ENCODE measurements at places on chromosomes 6 and 20.

DNA sequence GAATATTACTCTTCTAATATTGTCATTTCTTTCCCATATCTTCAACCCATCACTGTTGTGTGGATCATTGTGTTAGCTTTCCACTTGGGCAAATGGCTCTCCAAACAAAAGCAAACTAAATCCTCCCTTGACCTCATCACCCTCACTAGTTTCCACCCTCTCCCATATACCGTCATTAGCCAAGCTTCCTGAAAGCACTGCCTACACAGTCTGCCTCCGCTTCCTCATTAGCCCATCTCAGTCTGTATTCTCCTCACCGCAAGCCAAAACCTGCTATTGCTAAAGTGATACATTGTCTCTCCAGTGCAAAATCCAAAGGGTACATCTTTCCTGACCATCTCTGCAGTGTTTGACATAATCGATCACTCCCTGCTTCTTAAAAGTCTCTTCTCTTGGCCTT, 212.6 kb downstream of the CLIC5 start:
- no peak for DNase-seq

DNA sequence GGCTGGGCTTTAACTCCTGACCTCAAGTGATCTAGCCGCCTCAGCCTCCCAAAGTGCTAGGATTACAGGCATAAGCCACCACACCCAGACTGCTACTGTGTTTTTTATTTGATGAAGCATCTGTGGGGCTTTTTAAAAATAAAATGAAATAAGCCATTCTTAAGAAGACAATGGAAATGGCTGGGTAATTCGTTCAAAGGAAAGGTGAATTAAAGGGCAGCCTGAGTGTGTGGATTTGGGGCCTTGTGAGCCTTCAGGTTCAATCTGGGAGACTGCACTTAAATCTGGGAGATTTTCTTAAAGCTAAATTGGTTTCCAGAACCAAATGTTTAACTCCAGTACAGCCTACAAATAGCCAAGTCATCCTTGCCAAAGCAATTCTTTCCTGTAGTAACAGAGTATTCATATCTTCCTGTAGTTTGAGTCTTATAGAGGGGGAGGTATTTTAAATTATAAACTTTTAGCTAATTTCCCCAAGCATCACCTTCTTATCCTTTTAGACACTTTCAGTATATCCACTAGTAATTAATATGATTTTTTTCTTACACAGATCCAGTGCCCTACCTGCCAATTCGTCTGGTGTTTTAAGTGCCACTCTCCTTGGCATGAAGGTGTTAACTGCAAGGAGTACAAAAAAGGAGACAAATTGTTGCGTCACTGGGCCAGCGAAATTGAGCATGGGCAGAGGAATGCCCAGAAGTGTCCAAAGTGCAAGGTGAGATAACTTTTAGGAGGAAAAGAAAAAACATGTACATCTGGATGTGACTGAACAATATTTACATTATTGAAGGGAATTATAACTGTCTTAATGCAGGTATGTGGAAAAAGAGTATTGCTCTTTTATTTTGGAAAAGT, 95.4 kb downstream of the RNF217 start:
- DNase-seq: no peak

- DNase-seq: no peak
Observed at GRCh38 chr20:34771680-34772081, 53.8 kb downstream of the NCOA6 start.

GRCh38 chr6:130296854-130297253, 69.0 kb upstream of the TMEM200A start:
- no peak for DNase-seq

DNA sequence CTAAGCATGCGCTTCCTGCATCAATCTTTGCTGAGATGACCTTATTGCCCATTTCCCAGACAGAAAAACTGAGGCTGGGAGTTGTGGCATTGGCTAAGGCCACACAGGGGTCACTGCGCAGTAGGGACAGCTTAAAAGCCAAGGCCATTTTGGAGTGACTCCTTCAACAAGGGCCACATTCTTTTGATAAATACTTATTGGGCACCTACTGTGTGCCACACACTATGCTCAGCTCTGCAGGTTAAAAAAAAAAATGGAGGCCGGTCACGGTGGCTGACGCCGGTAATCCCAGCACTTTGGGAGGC, 108.6 kb downstream of the CEBPB start:
- DNase-seq: no peak

GRCh38 chr20:49704932-49705336, 8.7 kb downstream of the B4GALT5 start:
- DNase-seq: no peak

GRCh38 chr20:23125159-23125558, 39.0 kb upstream of the CD93 start:
- DNase-seq: no peak

- DNase-seq: no peak
Observed at GRCh38 chr20:45008521-45009049, 42.3 kb downstream of the STK4 start.

- DNase-seq: no peak
Observed at GRCh38 chr6:11855743-11856142, 77.1 kb upstream of the ADTRP start.

GRCh38 chr6:139625081-139625939, 250.9 kb upstream of the CITED2 start:
- DNase-seq: no peak

- no peak for DNase-seq
Observed at GRCh38 chr6:5898102-5898501, 108.6 kb downstream of the NRN1 start.

- no peak for DNase-seq
Observed at GRCh38 chr6:156783958-156784357, 6.8 kb downstream of the ARID1B start.

GRCh38 chr6:104301951-104302350, 557.8 kb downstream of the HACE1 start:
- DNase-seq: no peak

DNA sequence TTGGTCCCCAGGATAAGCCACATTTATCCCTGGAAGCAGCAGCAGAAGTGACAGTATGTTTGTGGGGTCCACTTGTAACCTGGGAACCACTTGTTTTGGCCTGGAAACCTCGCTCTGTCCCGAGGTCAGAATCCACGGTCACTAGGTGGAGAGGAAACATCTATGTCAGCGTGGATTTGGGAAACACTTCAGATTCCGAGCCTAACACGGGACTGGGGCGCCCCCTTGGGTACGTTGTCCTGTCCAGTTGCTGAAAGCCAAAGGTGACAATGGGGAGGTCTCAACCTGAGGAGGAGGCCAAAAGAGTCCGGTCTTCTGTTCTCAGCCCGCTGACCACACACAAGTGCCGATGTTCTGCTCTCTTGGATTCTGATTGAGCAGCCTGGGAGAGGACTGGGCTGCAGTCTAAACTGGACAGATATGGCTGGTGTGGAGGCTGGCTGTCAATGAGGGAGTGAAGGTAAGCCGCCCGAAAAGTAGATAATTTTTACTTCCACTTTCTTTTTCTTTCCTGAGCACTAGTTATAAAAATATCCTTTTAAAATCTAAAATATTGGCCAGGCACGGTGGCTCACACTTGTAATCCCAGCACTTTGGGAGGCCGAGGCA, 4.9 kb upstream of the ZFP57 start:
- no peak for DNase-seq

GRCh38 chr6:43644940-43645612, at the start of gene RSPH9:
Gene RSPH9 (plus strand): TSS chr6:43645036. CDS start chr6:43645099, 63 bp downstream.
- peak; percentile 38 for DNase-seq

DNA sequence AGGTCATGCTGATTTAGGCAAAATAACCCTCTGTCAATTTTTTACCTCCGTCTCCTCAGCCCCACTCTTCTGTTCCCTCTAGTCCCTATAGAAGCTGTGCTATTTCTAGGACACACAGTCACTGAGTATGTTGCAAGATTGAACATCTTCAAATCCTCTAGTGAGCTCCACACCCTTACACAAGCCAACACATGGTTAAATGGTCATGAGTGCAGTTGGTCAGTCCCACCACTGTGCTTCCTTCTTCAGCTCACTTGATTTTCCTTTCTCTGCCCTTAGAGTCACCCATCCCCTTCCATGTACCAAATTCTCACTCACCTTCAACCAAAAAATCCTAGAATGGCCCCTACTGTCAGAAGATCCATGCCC, 48.2 kb upstream of the F13A1 start:
- no peak for DNase-seq

DNA sequence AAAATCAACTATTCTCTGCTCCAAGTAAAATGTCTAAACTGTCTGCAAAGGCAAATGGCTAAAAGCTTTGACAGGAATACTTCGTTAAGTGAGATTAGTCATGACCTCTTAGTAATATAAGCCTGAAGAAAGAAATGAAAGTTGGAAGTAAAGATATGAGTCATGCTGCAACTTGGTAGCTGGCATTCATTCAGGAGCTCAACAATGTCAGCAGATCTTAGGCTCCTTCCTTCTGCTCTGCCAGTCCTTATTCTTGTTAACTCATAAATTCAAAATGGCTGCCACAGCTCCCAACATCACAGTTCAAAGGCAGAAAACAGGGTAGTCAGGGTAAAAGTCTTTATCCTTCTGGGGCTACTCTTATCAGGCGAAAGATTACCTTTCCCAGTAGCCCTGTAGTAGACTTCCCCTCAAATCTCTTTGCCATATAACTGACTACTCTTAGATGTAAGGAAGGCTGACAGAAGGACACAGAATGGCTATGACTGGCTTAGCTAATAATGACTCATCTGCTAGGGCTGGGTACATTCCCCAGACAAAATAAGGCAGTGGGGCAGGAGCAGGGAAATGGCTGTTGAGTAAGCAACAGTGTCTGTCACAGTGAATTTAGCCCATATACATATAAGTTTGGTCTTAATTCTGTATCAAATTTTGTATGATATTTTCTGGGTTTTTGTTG, 24.4 kb upstream of the C6orf62 start:
- no peak for DNase-seq

DNA sequence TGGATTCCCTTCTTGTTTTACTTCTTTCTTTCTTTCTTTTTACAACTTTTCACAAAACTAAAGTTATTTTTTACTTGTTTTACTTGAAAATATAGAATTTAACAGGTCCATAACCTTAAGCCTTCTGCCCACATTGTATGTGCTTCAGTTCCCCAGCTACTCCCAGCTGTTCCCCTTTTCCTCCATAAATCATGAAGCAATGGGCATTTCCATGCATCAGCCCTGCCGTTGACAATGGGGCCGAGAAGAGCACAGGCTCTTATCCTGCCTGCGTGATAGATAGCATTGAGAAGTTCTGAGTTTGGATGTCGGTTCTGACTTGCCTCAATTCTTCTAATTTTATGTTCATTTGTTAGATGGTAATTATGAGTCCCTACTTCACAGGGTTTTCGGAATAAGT, 583.8 kb downstream of the CDH26 start:
- no peak for DNase-seq

GRCh38 chr20:6702144-6702543, 65.3 kb upstream of the BMP2 start:
- no peak for DNase-seq

- no peak for DNase-seq
Observed at GRCh38 chr6:35161776-35162607, 20.9 kb upstream of the TCP11 start.

DNA sequence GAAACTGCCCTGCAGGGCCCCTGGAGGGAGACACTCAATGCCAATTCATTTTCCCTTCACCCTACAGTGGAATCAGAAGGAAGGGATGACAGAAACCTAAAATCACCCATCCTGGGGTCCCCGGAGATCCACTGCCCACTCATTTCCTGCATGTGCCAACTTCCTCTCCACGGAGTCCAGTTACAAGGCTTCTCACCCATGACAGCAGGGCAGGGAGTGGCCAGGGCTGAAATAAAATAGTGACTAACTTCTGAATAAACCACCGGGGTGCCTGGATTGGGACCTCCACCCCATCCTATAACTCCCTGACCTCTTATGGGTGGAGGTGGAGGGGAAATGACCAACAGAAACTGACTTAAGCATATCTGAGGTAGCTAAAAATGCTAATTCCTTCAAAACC, 362.3 kb downstream of the MAFB start:
- no peak for DNase-seq

DNA sequence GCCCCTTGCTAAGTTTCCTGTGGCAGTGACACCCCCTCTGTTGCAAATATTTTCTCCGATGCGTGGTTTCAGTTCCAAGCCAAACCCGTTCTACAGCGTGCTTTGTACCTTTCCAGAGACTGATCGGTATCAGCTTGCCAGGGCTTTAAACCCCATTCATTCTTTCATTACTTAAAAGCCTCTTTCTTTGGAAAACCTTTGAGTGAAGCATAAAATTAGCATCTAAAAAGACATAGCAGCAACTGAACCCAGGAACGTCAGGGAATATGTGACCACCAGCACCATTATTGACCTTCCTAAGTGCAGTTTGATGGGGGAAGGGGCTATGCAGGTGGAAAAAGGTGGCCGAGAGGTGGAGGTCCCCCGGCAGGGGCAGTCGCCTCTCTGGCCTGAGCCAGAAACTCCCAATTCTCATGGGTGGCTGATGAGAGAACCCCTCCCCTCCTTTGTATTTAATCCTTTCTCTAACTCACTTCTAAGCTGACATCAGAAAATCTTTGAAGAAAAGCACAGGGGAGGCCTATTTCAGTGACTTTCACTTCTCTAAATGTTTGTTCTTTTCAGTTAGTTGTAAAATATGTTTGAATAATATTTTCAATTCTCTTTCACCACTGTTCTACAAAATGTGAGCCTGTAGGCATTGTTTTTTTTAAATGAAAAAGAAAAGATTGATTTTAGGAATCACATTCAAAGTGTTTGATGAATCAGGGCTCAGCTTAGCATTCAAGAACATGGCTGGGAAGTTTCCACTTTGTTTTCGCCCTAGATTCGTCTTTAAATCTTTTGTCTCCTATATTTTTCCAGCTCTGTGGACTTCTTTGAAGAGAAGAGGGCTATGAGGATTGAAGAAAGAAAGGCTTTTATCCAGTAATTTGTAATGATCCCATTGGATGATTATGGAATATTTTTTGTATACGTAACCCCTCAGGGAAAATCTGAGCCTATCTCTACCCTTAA, 89.2 kb downstream of the RSPH3 start:
- no peak for DNase-seq

DNA sequence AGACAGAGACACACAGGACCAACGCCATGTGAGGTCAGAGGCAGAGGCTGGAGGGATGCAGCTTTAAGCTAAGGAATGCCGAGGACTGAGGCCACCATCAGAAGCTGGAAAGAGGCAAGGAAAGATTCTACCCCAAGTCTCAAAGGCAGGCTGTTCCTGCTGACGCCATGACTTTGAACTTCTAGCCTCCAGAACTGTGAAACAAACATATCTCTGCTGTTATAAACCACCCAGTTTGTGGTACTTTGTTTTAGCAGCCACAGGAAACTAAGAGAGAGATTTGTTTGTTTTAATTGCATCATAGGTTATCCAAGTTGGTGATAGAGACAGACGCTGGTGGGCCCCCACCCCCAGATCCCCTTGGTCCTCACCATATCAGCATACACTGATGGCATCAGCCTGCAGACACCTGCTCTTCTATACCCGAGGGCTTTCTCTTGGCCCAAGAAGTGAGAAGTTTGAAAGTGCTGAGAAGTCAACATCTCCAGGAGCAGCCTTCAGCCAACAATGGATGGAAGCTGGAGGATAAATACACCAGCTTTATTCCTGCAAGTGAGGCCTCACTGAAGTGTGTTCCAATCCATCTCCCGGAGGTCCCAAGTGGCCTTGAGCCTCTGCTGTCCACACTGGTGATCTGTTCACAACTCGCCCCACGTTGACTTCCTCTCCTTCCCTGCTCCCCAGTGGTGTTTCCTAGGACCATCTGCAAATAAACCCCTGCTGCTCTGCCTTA, 154.7 kb downstream of the BTBD3 start:
- DNase-seq: no peak
